ENCODE measurements at places on chromosomes 1 and 21. TPM values are rescaled to one million over a fixed set of nuclear protein-coding genes. Genes with fewer than 3 reads are reported as not detected.

- no peaks in the 10 kb centered on the region for H3K4me1 ChIP-seq
- no peak overlapping the region for H3K27ac ChIP-seq
- H3K27me3 ChIP-seq, result no peaks in the 10 kb centered on the region
- no peak overlapping the region for H3K4me3 ChIP-seq
These were observed 890.9 kb downstream of the MRPL39 start for GRCh38 chr21:24716281-24716918.

Gene LCE1C
- total RNA-seq, result not detected

DNA sequence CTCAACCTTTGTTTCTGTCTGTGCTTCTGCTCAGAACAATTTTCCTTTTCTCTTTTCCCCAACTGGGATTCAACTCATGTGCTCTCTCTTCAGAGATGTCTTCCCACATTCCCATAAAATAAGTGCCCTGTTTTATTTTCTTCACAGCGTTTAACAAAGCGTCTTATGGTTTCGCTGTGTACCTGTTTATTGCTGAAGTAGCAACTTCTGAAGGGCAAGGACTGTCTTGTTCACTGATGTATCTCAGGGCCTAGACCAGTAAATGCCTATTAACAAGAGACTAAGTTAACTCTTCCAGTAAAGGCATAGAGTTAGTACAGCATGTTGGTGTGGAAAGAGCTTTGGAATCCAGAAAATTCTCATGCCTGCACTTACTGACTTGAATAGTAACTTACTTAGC lies 42.9 kb upstream of the MPZL1 start:
- peaks cover 97% of the 10 kb centered on the region for H3K4me1 ChIP-seq
- DNase-seq, result no peak
- no peak overlapping the region for H3K4me3 ChIP-seq

DNA sequence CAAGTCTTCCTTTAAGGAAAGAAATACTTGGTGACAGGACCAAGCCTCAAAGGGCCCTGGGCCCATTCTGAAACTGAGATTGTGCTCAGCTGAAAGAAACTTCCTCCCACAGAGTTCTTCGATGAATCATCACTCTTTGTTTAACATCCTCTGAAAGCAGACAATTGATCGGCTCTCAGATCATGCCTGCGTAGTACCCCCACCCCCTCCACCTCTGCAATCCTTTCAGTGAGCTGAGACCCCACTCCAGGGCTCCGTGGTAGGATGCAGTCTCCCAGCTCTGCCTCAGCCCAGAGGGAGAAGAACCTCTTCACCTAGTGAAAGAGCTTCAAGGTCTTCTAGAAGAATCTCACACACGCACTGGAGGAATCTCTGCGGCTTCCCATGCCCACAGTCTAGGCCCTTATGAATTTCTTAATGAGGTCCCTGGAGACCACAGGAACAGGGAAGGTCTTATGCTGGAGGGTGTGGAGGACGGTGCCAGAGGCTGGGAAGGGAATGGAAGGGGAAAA lies 104.9 kb upstream of the SOD1 start:
- no peak overlapping the region for H3K4me3 ChIP-seq
- no peak for DNase-seq
- H3K4me1 ChIP-seq, result peaks cover 27% of the 10 kb centered on the region
- H3K36me3 ChIP-seq, result no peaks in the 10 kb centered on the region

- DNase-seq, result no peak
- H3K36me3 ChIP-seq, result no peaks in the 10 kb centered on the region
- no peaks in the 10 kb centered on the region for H3K4me1 ChIP-seq
- no peaks in the 10 kb centered on the region for H3K27me3 ChIP-seq
- no peak overlapping the region for H3K4me3 ChIP-seq
These were observed 110.0 kb upstream of the SPAG17 start for GRCh38 chr1:118294875-118295642.

Gene SPATA45
- total RNA-seq, result not detected

Gene OR2L8
- total RNA-seq, result 1.9 TPM

Gene HMGCS2
- not detected for total RNA-seq

DNA sequence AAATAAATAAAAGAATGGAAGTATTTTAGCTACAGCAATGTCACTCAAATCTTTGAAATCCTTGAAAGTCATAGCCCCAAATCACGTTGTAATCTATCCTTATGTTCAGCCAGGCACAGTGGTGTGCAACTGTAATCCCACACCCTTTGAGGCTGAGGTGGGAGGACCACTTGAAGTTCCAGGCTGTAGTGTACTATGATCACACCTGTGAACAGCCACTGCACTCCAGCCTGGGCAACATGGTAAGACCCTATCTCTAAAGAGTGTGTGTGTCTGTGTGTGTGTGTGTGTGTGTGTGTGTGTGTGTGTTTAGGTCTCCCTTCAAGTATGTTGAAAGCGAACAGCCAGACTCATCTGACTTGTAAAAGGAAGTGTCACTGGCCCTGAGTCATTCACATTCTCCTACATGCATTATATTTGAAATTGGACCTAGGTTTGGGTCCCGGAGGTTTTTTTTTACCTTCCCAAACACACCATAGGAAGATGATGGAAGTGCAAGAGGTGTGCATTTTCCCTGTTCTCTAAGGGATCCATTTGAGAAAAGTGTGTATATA lies 50.1 kb downstream of the ZNF281 start:
- no peak for DNase-seq
- H3K4me3 ChIP-seq, result no peak overlapping the region
- no peaks in the 10 kb centered on the region for H3K36me3 ChIP-seq
- no peaks in the 10 kb centered on the region for H3K4me1 ChIP-seq

DNA sequence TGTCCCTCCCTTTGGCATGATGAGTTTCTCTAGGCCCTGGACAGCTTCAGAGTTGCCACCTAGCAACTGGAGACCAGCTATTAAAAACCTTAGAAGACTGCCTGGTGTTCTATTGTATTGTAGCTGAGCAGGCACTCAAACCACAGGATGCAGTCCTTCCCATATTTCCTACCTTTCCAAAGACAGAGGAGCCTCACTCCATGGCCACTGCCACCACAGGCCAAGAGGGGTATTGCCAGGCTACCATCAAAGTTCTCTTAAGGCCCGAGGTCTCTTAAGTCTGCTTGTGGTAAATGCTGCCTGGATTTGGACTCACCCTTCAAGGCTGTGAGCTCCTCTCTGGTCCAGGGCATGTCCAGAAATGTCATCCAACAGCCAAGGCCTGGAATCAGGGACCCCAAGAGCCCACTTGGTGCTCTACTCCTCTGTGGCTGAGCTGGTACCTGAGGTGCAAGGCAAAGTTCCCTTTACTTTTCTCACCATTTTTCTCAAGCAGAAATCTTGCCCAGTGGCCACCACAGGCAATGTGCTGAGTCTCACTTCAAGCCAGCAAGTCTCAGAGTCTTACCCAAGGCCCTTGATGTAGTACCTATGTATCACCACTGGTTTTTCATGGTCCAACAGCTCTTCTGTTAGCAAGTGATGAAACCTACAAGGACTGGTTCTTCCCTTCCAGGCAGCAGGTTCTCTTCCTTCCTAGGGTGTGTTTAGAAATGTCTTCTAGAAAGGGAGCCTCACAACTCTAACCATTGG lies 269.4 kb downstream of the AMY1C start:
- DNase-seq, result no peak
- no peaks in the 10 kb centered on the region for H3K36me3 ChIP-seq
- H3K4me1 ChIP-seq, result no peaks in the 10 kb centered on the region
- no peak overlapping the region for H3K27ac ChIP-seq

- no peak overlapping the region for H3K4me3 ChIP-seq
- no peak overlapping the region for H3K27ac ChIP-seq
- no peaks in the 10 kb centered on the region for H3K36me3 ChIP-seq
- no peaks in the 10 kb centered on the region for H3K27me3 ChIP-seq
- no peak for DNase-seq
These were observed 169.0 kb downstream of the NRIP1 start for GRCh38 chr21:14895792-14896191.

- no peaks in the 10 kb centered on the region for H3K36me3 ChIP-seq
- no peak for DNase-seq
- H3K27ac ChIP-seq, result no peak overlapping the region
- no peaks in the 10 kb centered on the region for H3K27me3 ChIP-seq
- H3K4me3 ChIP-seq, result no peak overlapping the region
These were observed 74.2 kb downstream of the KIRREL1 start for GRCh38 chr1:158067662-158068061.

Gene ELAPOR1
- total RNA-seq, result 2.7 TPM

Gene S100B
- 19.3 TPM for total RNA-seq

Gene HNRNPR
- total RNA-seq, result 119 TPM

Gene BCL2L15
- 1.5 TPM for total RNA-seq

DNA sequence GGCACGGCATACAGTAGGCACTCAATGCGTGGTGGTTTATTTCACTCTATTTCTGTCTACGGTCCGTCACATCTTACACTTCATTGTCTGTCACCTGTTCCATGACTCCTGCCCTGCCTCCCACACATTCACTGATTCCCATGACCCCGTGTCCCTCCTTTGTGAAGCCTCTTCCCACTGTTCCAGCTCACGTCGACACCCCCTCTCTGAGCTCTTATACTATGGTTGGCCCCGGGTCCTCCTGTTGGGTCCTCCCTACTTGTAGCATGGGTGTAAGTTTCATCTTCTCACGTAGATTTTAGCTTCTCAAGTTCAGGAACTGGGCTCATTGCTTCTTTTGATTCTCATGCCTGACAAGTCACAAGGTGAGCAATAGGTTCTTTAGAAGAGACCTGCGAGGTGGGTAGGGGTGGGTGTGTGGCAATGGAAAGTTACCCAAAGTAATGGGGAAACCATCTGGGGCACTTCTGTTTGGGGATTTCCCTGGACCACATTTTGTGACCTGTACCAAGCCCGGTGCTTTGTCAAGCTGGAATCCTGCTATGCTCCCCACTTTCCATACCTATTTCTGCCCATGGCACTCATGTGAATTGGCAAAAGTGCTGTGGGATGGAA lies 22.1 kb upstream of the IL10 start:
- H3K27me3 ChIP-seq, result no peaks in the 10 kb centered on the region
- no peak overlapping the region for H3K27ac ChIP-seq
- no peak for DNase-seq
- H3K4me3 ChIP-seq, result no peak overlapping the region
- no peaks in the 10 kb centered on the region for H3K36me3 ChIP-seq

All from spleen (tissue), 13 donors.